ENCODE measurements at places on chromosomes 6 and 20. TPM values are rescaled to one million over a fixed set of nuclear protein-coding genes. Genes with fewer than 3 reads are reported as not detected.

The C6orf118 gene
- total RNA-seq: not detected

The MAPK14 gene
- total RNA-seq: 52.3 TPM

The TREML2 gene
- total RNA-seq: not detected

The IL20RA gene
- 1.0 TPM for total RNA-seq

The LHFPL5 gene
- not detected for total RNA-seq
